Motor neuron (in vitro differentiated cells): ENCODE measurements at places on chromosomes 7 and 10. TPM values are rescaled to one million over a fixed set of nuclear protein-coding genes. Genes with fewer than 3 reads are reported as not detected.

UNCX gene
- total RNA-seq = 0.14 and 0.24 TPM in 2 replicates

MYPN gene
- 0.19 TPM in 1 of 2 replicates, not detected in the other for total RNA-seq

BZW2 gene
- total RNA-seq = 121 and 129 TPM in 2 replicates

OR2A1 gene
- total RNA-seq = under 0.01 and 0.19 TPM in 2 replicates

HOXA7 gene
- total RNA-seq = 12.9 TPM in 2 replicates

SRRT gene
- total RNA-seq = 148 and 149 TPM in 2 replicates

ZNF727 gene
- total RNA-seq = not detected in 2 replicates

OGDHL gene
- 21.9 and 33.9 TPM in 2 replicates for total RNA-seq

BBIP1 gene
- 51.6 and 51.9 TPM in 2 replicates for total RNA-seq

METTL27 gene
- total RNA-seq = 3.9 and 5.0 TPM in 2 replicates

RPEL1 gene
- 0.17 and 0.18 TPM in 2 replicates for total RNA-seq

CASTOR2 gene
- total RNA-seq = 26.2 and 29.6 TPM in 2 replicates

ACBD7 gene
- total RNA-seq = 2.7 TPM in 2 replicates

HMX3 gene
- total RNA-seq = 0.16 TPM in 1 of 2 replicates, not detected in the other

DPY19L1 gene
- total RNA-seq = 7.6 and 7.7 TPM in 2 replicates

ST8SIA6 gene
- total RNA-seq = 0.15 and 0.24 TPM in 2 replicates

SPDYE11 gene
- total RNA-seq = 0.73 and 0.88 TPM in 2 replicates

TMEM236 gene
- 0.04 and 0.39 TPM in 2 replicates for total RNA-seq

DUSP5 gene
- total RNA-seq = 4.5 and 4.6 TPM in 2 replicates

ADARB2 gene
- total RNA-seq = 1.9 and 2.5 TPM in 2 replicates

ATRNL1 gene
- total RNA-seq = 18.2 and 24.0 TPM in 2 replicates

SEMA3C gene
- 48.7 and 51.5 TPM in 2 replicates for total RNA-seq

UNC5B gene
- 16.5 and 17.8 TPM in 2 replicates for total RNA-seq

SPDYE6 gene
- total RNA-seq = 0.11 and 0.56 TPM in 2 replicates

EBF3 gene
- 24.1 and 27.8 TPM in 2 replicates for total RNA-seq

KCNH2 gene
- 0.26 and 0.38 TPM in 2 replicates for total RNA-seq

TSPAN33 gene
- total RNA-seq = 6.1 and 6.9 TPM in 2 replicates

TMEM229A gene
- 0.30 TPM in 1 of 2 replicates, not detected in the other for total RNA-seq

TRIM50 gene
- not detected in 2 replicates for total RNA-seq

SPDYE8 gene
- 0.27 and 0.63 TPM in 2 replicates for total RNA-seq

PRKG1 gene
- total RNA-seq = 6.9 and 21.5 TPM in 2 replicates

STEAP4 gene
- total RNA-seq = 0.21 and 0.26 TPM in 2 replicates

SGMS1 gene
- total RNA-seq = 14.3 and 15.7 TPM in 2 replicates

RARRES2 gene
- 10.8 and 12.3 TPM in 2 replicates for total RNA-seq

NPC1L1 gene
- 0.10 TPM in 1 of 2 replicates, not detected in the other for total RNA-seq

ZNF117 gene
- 20.6 and 21.4 TPM in 2 replicates for total RNA-seq

SRRM3 gene
- 16.1 and 17.0 TPM in 2 replicates for total RNA-seq

SPDYE16 gene
- total RNA-seq = 0.32 and 0.38 TPM in 2 replicates

HOXA10 gene
- total RNA-seq = 0.05 TPM in 1 of 2 replicates, not detected in the other

CCSER2 gene
- total RNA-seq = 37.4 and 39.1 TPM in 2 replicates

CYP17A1 gene
- total RNA-seq = 0.13 TPM in 1 of 2 replicates, not detected in the other

EN2 gene
- 1.3 and 1.7 TPM in 2 replicates for total RNA-seq

PLAC9 gene
- 11.8 and 35.7 TPM in 2 replicates for total RNA-seq

ITGA8 gene
- total RNA-seq = 17.9 and 18.7 TPM in 2 replicates

SYT15B gene
- total RNA-seq = 0.38 and 0.50 TPM in 2 replicates

EFCAB10 gene
- total RNA-seq = 2.1 and 3.2 TPM in 2 replicates

LIPM gene
- total RNA-seq = not detected in 2 replicates

CALML3 gene
- total RNA-seq = 0.78 and 1.00 TPM in 2 replicates

HOXA1 gene
- 12.6 and 14.4 TPM in 2 replicates for total RNA-seq

MASTL gene
- 9.2 and 10.5 TPM in 2 replicates for total RNA-seq

OR2A12 gene
- not detected in 2 replicates for total RNA-seq

LRRC4 gene
- 7.1 and 8.7 TPM in 2 replicates for total RNA-seq

STN1 gene
- total RNA-seq = 46.2 and 49.3 TPM in 2 replicates
